ENCODE measurements at places on chromosomes 7 and 10.

DNA sequence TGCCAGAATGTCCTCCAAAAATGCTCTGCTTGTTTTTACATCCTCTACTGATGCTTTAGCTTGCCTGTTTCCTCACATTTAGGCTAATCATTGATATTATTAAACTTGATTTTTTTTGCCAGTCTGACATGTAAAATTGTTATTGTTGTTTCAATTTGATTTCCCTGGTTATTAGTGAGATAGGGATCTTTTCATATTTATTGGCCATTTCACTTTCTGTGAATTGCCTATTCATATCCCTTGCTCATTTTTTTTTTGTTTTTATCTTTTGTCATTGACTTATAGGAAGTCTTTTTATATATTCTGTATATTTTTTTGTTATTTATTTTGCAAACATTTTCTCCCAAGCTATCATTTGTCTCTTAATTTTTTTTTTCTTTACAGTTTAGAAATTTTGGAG, 13.2 kb downstream of the FAM221A start:
- no peak for DNase-seq

GRCh38 chr7:30814700-30815387, 43.6 kb downstream of the MINDY4 start:
- DNase-seq: no peak

- no peak for DNase-seq
Measured at GRCh38 chr7:133859231-133859630, 267.9 kb upstream of the LRGUK start.

- no peak for DNase-seq
Measured at GRCh38 chr7:142352543-142352942, 94.7 kb upstream of the PRSS58 start.

DNA sequence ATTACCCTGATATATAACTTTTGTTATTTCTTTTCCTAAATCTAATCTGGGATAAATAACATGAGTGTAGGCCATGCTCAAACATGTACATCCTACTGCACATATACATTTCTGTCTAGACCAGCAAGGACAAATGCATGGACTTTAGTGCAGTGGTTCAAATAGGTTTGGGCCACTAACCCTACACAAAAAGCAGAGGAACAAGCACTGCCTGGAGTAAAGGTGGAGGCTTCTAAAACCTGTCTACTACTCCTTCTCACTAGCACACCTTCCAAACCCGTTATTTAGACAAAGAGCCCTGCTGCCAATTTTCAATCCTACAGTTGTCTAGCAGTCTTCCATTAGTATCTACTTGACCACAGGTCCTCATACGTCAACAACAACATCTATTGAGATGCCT, 34.8 kb downstream of the SGCE start:
- no peak for DNase-seq

GRCh38 chr10:100780324-100780723, 34.9 kb downstream of the PAX2 start:
- no peak for DNase-seq

DNA sequence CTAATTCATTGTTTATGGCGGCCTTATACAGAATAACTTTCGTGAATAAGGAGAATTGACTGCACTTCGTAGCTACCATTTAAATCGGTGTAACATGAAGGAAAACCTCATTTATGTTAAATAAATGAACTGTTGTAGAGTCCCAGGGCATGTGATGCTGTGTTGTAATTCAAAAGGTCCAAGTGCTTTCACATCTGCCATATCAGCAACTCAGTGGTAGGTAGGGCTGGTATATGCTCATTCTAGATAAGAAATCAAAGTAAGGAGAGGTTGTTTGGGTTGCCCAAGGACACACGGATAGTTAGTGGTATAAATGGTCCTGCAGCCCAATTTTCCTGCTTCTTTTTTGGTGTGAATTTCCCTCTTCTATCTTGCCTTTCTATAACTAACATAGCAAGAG, 15.8 kb downstream of the BBS9 start:
- no peak for DNase-seq

DNA sequence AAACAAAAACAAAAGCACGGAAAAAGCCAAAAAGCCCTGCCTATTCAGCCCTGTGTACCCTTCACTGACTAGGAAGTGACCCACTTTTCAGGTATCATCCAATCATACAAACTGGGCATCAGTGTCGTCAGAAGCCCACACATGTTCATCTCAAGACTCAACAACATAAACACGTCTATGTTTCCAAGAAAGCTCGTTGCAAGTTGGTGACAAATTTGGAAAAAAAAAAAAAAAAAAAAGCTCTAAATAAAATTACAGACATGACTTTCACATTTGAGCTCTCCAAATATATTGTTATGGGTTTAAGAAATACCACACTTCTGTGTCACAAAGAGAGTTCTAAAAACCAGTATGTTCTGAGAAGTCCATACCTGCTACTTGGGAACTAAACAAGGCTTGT, 204.7 kb upstream of the KLF14 start:
- peak; percentile 60 for DNase-seq

DNA sequence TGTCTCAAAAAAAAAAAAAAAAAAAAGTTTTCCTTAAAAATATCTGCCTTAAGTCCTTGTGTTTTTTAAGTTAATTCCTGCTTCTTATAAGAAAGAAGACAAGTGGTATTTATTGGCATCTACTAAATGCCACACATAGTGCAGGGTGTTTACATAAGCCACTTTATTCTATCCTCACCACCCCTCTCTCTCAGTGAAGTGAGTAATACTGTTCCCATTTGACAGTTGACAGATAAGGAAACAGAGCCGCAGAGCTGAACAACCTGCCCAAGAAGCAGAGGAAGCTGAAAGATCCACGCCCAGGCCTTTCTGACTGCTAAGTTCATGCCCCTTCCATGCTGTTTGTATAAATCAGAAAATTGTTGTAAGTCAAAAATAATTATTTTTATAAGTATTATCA, 54.1 kb downstream of the ABLIM1 start:
- DNase-seq: no peak

GRCh38 chr7:32030904-32031692, 39.1 kb downstream of the PDE1C start:
- no peak for DNase-seq

DNA sequence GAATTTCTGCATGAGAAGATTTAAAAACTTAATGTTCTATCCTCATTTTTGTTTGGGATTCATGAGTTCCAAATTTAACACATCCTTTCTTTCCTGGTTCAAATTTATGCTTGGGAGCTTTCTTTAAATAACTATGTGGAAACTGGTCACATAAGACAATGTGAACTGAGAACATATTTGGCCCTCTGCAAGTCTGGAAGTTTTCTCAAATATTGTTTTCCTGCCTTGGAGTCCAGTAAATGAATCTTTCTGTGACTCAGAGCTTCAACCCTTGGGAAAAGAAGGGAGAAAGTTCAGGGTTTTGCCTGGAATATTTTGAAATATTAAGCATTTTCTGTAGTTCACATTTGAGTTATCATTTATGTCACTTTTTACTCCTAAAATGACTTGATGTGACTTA, 559.0 kb upstream of the NRP1 start:
- DNase-seq: no peak

GRCh38 chr7:77531038-77531437, 6.1 kb upstream of the PTPN12 start:
- no peak for DNase-seq

DNA sequence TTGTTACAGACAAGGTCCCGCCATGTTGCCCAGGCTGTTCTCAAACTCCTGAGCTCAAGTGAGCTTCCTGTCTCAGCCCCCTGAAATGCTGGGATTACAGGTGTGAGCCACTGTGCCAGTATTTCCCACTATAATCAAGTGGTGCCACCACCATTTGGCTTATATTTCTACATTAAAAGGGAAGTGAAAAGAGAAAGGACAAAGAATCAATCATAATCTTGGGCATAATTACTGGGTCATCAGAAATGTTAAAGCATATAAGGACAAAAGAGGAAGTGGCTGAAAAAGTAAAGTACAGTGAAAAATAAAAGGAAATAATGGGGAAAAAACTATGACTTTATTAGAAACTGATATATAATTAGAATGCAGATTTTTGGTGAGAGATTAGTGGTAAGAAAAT, 25.7 kb upstream of the ENTPD1 start:
- no peak for DNase-seq

GRCh38 chr10:88322324-88323063, 260.6 kb downstream of the RNLS start:
- DNase-seq: no peak

- DNase-seq: no peak
Measured at GRCh38 chr7:47241112-47242065, 340.5 kb downstream of the TNS3 start.

Measured in central memory CD8-positive, alpha-beta T cell (primary cell).